ENCODE measurements at places on chromosomes 4 and X. TPM values are rescaled to one million over a fixed set of nuclear protein-coding genes. Genes with fewer than 3 reads are reported as not detected.

DNA sequence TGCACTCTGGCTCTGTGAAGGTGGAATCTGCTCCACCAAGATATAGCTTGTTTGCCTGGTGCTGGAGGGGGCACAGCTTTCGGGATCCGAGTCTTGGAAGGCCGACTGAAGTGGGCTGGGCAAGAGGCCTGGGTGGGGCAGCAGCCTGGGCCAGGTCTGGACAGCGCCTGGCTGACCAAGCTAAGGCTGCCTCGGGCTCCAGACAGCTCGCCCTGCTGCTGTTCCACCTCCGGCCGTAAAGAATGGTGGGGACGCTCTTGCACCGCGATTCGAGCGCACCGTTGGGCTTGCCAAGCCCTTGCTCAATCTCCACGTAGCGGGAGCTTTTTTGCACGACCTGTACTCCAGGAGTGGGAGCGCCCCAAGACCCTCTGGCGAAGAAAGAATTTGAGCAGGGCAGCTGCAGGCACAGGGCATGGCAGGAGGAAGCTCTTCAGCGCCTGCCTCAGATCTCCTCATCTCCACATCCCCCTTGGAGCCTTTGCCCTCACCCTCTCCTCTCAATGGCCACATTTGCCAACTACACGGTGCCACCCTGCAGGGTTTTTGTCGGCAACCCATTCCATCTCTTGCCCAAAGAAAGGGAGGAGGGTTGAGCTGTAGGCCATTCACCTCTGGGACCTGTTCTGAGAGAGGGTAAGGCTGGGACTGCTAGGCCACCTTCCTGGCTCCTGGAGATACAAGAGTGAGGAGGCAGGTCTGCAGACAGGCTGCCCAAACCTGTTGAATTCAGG is 18.9 kb downstream of the CNGA2 start:
- no peak for DNase-seq

Gene SLIT2
- total RNA-seq, result 13.4 TPM

- peak; percentile 43 for DNase-seq
Observed at GRCh38 chrX:33434256-33435092, 223.1 kb upstream of the DMD start.

DNA sequence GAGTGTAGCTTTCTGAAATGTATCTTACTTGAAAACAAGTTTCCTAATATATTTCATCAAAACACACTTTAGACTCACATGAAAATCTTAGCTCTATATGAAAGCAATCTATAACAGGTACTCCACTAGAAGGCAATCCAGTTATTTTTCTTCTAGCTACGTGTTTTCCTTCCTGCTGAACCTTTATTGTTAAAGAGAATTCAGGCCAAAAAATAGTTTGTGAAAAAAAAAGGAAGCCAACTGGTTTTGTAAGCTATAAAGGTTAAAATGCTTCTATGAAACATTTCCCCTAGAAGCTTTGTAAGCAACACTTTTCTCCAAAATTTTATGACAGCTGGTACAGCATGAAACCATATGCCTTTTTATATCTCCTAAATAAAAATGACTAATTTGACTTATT is 304.7 kb upstream of the DIAPH2 start:
- DNase-seq, result no peak

DNA sequence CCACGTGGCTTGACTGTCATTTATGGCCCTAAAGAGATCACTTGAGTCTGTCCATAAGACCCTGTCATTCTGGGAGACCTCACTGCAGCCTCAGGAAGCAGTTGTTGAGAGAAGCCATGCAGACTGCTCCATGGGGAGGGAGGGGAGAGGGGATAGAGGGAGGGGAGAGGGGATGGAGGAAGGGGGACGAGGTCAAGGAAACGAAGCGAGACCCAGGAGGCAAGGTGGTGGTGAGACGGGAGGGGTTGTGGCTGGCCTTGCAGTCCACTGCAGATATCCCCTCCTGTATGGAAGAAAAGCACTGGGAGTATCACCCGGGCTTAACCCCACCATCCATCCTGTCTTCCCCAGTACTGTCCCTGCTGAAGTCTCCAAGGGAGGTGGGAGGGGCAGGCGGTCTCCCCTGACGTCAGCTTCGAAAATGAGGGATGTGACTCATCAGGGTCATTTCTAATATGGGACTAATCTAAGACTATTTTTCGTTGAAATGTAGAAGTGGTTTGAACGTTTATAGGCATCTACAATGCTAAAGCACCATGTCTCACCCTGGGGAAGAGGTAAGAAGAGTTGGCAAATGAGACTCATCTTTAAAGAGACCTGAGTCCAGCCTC is 5.6 kb downstream of the TMEM255A start:
- DNase-seq, result no peak

Measured in SJSA1 (cell line).